Hematopoietic multipotent progenitor cell treated with erythropoietin and hydrocortisone succinate and interleukin-3 and kit ligand, for 4 days (in vitro differentiated cells): ENCODE measurements at places on chromosomes 2 and 18.

DNA sequence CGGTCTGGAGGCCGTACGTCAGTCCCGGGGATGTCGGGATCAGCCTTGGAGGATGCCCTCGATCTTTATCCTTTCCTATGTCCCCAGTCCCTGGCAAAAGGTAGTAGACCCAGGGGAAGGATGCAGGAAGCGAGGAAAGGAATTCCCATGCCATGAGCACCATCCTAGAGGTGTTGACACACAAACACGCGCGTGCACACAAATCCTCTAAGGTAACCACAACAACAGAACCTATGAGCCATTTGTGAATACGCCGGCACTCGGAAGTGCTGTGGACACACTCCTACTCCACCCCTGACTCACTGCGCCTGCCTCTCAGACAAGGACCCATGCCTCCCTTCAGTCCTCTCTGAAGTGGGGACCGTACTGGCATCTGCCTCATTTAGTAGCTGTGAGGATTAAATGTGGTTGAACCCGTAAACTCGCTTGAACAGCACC lies 11.3 kb upstream of the MLPH start:
- peak; percentile 45 for DNase-seq

DNA sequence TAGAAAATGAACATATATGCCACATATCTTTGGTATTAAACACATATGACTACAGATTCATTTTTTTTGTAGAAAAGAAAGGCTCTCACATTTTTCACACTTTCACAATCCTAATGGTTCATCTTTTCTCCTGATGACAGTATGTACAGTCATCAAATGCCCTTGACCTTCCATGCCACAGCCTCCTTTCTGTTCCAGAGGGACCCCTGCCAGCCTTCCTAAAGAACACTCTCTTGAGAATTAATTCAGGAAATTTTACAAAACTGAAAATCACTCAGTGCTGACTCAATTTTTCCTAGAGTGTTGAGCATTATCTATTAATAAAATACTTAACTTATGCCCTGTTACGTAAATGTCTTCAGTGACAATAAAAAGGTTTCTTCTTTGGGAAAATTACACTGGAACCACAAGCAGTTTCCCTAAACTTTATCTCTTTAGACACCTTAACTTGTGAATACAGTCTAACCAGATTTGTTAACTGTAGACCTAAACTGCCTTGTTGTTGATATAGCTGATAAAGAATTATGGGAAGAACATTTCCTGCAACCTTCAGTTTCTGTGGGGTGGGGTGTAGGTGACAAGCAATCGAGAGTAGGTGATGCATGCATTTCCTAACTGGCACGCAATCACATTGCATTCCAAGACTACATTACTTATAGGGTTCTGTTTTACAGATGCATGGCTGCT lies 15.3 kb upstream of the ACOXL start:
- DNase-seq, result no peak

GRCh38 chr2:239978411-239978810 lies 46.7 kb downstream of the NDUFA10 start:
- no peak for DNase-seq

DNA sequence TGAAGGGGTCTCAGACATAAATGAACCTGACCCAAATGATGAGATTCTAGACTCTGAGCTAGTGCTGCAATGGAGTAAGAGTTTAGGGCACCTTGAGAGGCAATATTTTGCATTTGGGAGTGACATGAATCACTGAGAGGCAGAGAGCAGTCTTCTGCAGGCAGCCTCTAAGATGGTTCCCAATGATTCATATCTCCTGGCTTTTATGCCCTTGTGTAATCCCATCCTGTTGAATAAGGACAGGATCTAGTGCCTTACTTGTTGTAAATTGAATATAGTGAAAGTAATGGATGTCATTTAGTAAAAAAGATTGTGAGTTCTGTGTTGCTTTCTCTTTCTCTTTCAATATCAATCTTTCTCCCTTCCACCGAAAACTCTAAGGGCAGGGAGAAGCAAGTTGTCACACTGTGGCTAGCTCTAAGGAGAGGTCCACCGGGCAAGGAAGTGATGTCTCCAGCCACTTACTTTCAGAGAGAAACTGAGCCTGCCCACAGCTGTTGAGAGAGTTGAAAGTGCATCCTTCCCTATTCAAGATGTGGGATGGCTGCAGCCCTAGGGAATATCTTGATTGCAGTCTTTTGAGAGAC lies 144.7 kb downstream of the TRIB2 start:
- no peak for DNase-seq

GRCh38 chr2:130870779-130871178 lies 34.1 kb downstream of the ARHGEF4 start:
- DNase-seq, result no peak

- DNase-seq, result peak; percentile 5
Measured at GRCh38 chr2:202760848-202761247, 110.7 kb downstream of the ICA1L start.

GRCh38 chr2:209648714-209649113 lies 122.9 kb upstream of the UNC80 start:
- DNase-seq, result no peak

GRCh38 chr18:50313031-50313607 lies 25.6 kb upstream of the CXXC1 start:
- DNase-seq, result no peak

DNA sequence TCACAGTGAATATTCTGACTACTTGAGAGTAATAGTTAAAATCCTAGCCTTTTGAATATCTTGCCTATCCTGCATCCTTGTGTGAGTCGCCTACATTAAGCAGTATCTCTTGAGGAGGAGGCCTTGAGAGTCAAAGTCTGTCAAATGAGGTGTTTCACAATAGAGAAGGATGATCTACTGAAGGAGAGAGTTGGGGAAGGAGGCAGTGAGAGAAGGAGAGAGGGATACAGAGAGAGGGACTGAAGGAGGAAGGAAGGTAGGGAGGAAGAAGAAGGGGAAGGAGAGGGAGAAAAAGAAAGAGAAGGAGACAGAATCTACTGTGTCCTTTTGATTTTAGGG lies 123.6 kb upstream of the CYP26B1 start:
- DNase-seq, result no peak

- no peak for DNase-seq
Measured at GRCh38 chr2:130871843-130872740, 35.4 kb downstream of the ARHGEF4 start.

- no peak for DNase-seq
Measured at GRCh38 chr2:151614606-151615306, 119.5 kb downstream of the NEB start.

GRCh38 chr2:135703300-135703699 lies 38.4 kb upstream of the UBXN4 start:
- peak; percentile 42 for DNase-seq

- no peak for DNase-seq
Measured at GRCh38 chr2:165970663-165971062, 17.1 kb upstream of the TTC21B start.

GRCh38 chr18:45243340-45244110 lies 371.8 kb upstream of the SLC14A2 start:
- DNase-seq, result no peak

- DNase-seq, result peak; percentile 49
Measured at GRCh38 chr2:33321236-33321771, 155.1 kb upstream of the RASGRP3 start.

- DNase-seq, result no peak
Measured at GRCh38 chr2:36921984-36922383, 44.4 kb downstream of the STRN start.

DNA sequence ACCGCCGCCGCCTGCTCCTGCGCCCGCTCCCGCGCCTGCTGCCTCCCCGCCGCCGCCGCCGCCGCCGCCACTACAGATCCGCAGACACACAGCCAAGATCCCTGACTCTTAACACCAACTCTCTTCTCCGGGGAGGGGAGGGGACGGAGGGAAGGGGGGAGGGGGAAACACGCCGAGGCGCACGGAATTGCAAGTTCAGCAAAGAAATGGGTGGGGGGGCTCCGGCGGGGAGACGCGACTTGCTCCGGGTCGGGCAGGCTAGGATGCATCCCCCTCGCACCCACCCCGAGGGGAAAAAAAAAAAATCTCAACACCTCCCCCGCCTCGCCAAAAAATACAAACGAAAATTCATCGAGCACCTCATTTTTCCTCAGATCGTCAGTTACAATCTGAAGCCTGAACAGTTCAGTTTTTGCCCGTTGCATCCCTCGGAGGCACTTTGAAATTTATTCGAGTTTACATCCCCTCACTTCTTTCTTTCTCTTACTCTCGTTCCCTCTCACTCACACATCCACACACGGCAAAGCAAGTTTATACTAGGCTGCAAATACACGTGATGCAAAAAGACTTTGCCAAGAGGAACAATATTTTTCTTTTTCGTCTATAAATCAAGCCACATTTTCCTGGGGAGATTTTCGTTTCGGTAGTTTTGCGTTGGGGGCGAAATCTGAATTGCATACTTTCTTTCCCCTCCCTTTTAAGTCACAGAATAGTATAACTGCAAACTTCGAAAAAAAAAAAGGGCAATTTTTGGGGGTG lies at the start of gene TCF4:
TSS of gene TCF4 (minus strand) at position 82 of the 759 bp plus-strand sequence. CDS start 1,076 bp downstream, outside the sequence.
- DNase-seq, result peak; percentile 74

DNA sequence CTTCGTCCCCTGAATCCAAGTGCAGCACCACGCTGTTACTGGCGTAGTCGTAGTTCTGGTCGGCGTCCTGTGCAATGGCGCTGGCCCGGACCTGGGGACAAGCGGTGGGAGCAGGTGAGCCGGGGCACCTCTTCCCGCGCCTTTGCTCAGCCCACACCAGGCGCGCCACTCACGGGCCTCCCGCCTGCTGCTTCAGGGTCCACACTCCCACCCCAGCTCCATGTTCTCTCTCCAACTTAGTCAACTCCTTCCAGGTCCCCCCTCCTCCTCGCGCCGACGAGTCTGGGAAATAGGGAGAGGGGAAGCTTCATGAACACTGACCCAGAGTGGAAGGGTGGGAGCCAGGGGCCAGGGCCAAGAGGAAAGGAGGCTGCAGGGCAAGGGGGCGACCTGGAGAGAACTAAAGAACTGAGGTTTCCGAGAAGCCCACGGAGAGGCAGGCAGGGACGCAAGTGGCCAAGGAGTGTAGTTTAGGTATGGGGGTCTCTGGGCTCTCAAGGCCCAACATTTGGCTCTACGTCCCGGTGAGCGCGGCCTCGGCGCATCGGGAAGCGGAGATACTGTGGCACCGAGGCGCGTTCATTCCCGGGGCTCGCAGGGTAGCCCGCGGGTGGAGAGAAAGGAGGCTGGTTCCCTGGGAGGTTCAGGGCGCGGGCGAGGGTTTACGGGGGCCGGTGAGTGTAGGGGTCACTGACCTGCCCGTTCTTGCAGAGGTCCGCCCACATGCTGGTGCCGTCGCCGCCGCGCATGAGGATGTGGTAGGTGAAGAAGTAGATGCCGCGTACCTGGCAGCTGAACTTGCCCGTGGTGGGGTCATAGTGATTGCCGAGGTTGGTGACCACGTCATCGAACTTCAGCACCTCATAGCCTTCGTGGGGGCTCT lies 1.4 kb downstream of the C1QL2 start:
- DNase-seq, result no peak

DNA sequence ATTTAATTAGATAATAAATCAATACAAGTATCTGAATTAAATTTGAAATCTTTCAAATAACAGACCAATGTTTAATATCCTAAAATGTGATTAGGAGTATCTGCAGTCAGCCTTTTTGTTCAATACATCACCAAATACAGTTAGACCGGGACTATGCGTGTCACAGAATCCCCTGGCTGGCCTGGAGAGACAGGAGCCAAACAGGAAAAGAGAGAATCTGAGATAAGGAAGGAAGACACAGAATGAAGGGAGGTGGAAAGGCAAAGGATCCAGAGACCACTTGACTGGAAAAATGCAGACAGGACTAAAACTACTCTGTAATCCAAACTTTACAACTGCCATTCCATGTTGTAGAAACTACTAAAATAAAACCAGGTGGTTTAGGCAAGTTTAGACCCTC lies 66.3 kb downstream of the SIGLEC15 start:
- no peak for DNase-seq

DNA sequence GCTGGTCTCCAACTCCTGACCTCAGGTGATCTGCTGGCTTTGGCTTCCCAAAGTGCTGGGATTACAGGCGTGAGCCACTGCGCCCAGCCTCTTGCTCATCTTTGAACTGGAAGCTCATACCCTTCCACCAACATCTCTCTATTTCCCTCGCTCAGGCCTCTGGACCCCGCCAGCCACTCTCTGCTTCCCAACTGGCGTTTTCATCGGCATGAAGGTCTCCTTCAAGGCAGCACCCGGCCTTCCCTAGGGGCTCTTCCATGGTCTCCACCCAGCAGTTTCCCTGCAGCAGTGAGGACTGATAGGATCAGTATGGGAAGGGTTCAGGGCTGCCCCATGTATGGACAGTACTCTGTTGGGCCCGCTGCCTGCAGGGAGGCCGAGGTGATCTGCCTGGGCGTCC lies 65.8 kb upstream of the HS6ST1 start:
- no peak for DNase-seq

DNA sequence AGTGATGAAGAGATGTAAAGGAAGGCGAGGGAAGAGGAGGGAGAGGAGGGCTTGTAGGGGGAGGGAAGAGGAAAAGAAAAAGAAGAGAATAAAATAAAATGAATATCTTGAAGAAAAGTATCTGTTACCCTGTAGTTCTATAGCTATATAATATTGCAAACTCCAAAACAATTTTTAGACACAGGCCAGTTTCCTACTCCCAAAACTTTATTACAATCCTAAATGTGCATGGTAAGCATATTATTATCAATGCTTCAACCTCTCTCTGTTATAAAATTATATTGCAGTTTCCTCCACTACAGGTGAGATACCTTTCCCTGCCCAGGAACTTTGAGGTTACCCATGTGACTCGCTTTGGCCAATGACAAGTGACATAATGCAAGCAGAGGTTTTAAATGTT lies 1351.6 kb upstream of the NRXN1 start:
- DNase-seq, result peak; percentile 0

DNA sequence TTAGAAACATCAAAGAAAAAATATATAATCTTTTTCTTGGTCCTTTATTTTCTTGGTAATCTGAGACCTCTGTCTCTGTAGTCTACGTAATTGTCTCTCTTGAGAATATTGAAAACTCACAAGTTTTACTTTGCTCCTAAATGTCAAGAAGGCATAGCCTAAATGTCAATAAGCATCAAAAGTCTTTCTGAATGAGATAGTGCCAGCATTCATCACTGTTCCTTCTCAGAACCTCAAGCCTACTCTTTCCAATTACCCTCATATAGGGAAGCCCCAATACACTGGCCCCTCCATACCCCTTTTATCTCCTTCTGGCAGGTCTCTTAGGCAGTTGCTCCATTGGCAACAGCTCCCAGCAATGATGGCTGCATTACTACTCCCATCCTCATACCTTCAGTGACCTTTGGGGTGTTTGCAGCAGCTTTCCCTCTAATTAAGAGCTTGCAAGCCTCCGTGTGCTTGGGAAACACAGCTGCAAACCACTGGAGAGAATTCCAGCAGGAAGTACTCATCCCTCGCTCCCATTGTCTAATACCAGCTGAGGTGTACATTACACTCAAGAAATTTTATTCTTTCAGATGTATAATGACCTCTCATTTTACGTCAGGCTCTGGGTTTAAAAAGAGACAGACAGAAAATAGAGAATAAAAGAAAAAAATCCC lies 95.8 kb downstream of the KYNU start:
- DNase-seq, result no peak

- DNase-seq, result no peak
Measured at GRCh38 chr18:13658436-13659204, 67.7 kb downstream of the FAM210A start.
